Glutamatergic neuron (in vitro differentiated cells): ENCODE measurements at places on chromosomes 2 and 18. TPM values are rescaled to one million over a fixed set of nuclear protein-coding genes. Genes with fewer than 3 reads are reported as not detected.

- H3K4me1 ChIP-seq: no peaks in the 10 kb centered on the region
- no peak overlapping the region for H3K27ac ChIP-seq
- peaks cover 7% of the 10 kb centered on the region for H3K36me3 ChIP-seq
- DNase-seq: no peak
Measured at GRCh38 chr2:229855116-229855515, 66.7 kb downstream of the TRIP12 start.

DNA sequence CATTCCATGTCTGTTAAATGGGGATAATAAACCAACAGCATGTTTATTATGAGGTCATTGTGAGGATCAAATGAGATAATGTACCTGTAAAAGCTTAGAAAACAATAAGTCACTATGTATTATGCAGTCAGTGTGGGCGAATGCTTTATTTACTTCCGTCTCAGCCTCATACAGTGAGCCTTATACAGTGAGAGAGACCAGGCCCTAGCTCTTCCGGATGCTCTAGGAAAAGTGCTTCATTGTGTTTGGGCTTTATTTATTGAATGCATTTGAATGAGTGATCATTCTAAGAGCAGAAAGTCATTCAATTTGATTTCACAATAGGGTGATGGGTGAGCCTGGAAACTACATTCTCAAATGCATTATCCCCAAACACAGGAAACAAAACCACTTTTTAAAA is 603.9 kb upstream of the FANCL start:
- H3K27me3 ChIP-seq: no peaks in the 10 kb centered on the region
- DNase-seq: no peak
- H3K4me1 ChIP-seq: no peaks in the 10 kb centered on the region

GRCh38 chr2:212777020-212777491 is 238.5 kb upstream of the ERBB4 start:
- no peaks in the 10 kb centered on the region for H3K36me3 ChIP-seq
- no peaks in the 10 kb centered on the region for H3K27me3 ChIP-seq
- H3K27ac ChIP-seq: no peak overlapping the region
- H3K4me3 ChIP-seq: no peak overlapping the region

MALL gene
- 0.49 TPM for total RNA-seq

DNA sequence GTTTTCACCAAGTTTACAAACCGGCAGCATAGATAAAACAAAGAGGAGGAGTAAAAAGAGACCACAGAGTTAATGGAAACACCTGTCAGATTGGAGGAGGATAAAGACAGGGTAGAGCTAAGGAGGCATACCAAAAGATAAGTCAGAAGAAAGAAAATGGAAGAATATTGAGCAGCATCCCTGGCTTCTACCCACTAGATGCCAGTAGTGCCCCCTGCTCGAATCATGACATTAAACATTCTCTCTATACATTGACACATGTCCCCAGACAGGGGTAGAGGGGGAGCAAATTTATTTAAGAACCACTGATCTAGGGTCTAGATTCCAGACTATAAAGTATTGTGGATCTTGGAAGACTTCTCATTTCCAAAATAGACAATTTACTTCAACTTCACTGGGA is 159.8 kb upstream of the ETAA1 start:
- H3K4me1 ChIP-seq: no peaks in the 10 kb centered on the region
- DNase-seq: no peak
- H3K27me3 ChIP-seq: no peaks in the 10 kb centered on the region
- H3K27ac ChIP-seq: no peak overlapping the region
- H3K4me3 ChIP-seq: no peak overlapping the region

DNA sequence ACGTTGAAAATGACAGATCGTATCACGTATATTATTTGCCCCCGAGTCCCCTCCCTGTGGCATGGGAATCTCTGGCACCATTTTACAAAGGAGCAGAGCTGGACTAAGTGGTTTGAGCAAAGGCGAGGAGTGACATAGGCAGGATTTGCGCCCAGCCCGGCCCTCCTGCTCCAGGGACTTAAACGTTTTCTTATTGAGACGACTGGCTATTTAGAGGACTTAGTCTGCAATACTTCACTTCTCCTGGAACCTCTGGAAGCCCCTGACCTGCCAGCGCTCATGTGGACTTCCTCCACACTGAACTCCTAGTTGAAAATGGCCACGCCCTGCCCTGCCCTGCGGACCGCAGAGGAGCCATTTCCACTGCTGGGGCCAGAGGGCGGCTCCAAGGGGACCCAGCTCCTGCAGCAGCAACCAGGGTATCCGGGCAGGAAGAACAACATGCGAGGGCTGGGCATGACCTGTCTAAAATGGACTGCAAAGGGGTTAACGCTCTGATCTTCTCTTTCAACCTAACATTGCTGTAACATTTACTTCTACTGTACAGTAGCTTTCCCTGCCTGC is 690.7 kb downstream of the LRP1B start:
- no peaks in the 10 kb centered on the region for H3K27me3 ChIP-seq
- H3K4me3 ChIP-seq: no peak overlapping the region
- no peaks in the 10 kb centered on the region for H3K4me1 ChIP-seq
- DNase-seq: no peak
- H3K27ac ChIP-seq: no peak overlapping the region
- H3K36me3 ChIP-seq: peaks cover 4% of the 10 kb centered on the region

- DNase-seq: no peak
- no peak overlapping the region for H3K4me3 ChIP-seq
- no peaks in the 10 kb centered on the region for H3K36me3 ChIP-seq
- H3K27ac ChIP-seq: no peak overlapping the region
Measured at GRCh38 chr18:63146828-63147409, 172.7 kb downstream of the BCL2 start.

- H3K4me1 ChIP-seq: peaks cover 13% of the 10 kb centered on the region
- H3K27me3 ChIP-seq: no peaks in the 10 kb centered on the region
- DNase-seq: no peak
- no peak overlapping the region for H3K4me3 ChIP-seq
Measured at GRCh38 chr2:100213595-100213994, 71.2 kb upstream of the AFF3 start.

LAMA1 gene
- total RNA-seq: 32.0 TPM

MC5R gene
- not detected for total RNA-seq

DNA sequence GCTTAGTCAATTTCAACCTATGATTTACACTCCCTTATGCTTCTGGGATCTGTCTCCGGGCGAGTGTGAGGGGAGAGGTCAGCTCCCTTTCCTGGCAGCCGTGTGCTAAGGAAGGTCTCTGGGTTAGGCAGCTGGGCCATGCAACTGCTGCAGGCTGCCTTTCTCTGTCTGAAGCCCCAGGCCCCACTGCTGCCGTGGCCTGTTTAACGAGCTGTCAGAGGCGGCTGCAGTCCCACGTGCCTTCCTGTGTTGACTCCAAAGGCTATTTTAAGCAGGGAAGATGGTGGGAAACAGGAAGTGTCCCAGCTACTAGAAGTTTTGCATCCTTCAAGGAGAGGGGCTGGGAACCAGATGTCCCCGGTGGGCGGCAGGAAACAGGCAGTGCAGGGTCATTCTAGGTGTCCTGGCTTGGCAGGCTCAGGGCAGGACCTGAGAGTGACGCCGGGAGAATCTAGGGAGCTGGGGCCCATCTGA is 186.4 kb downstream of the TNS1 start:
- peaks cover 10% of the 10 kb centered on the region for H3K27me3 ChIP-seq
- H3K27ac ChIP-seq: no peak overlapping the region
- no peak overlapping the region for H3K4me3 ChIP-seq
- DNase-seq: no peak

DNA sequence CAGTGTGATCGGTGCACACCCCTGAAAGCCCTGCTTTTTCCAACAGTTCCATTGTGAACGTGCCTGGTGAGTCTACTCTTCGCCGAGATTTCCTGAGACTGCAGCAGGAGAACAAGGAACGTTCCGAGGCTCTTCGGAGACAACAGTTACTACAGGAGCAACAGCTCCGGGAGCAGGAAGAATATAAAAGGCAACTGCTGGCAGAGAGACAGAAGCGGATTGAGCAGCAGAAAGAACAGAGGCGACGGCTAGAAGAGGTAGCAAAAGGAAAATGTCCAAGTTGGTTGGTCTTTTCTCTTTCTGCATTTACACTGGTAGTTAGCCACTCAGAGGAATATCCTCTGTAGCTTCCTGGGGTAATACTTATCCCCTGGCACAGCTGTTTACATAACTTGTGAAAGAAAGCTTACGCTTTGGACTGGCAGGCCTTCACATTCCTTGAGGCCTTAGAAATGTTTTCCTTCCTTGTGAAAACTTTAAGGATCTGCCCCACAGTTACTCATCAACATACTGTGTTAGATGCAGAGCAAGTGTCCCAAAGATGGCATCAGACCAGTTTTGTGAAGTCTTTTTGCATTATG is 146.6 kb downstream of the MAP4K4 start:
- no peaks in the 10 kb centered on the region for H3K36me3 ChIP-seq
- no peak for DNase-seq
- peak overlapping the region; percentile 86 for H3K27ac ChIP-seq
- no peak overlapping the region for H3K4me3 ChIP-seq
- peaks cover 40% of the 10 kb centered on the region for H3K4me1 ChIP-seq

SERPINB10 gene
- total RNA-seq: not detected

INO80B gene
- 18.5 TPM for total RNA-seq

DNA sequence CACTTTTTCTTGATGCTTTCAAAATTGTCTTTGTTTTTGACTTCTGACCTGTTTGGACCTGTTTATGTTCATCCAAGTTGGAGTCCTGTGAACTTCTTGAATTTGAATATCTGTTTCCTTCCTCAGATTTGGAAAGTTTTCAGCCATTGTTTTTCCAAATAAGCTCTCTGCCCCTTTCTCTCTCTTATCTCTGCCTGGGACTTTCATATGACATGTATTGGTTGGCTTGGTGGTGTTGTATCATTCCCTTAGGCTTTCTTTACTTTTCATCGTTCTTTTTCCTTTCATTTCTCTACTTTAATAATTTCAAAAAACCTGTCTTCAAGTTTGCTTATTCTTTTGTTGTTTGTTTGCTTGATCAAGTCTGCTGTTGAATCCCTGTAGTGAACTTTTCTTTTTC is 60.1 kb upstream of the LDLRAD4 start:
- H3K36me3 ChIP-seq: peaks cover 21% of the 10 kb centered on the region
- no peak overlapping the region for H3K27ac ChIP-seq
- no peak overlapping the region for H3K4me3 ChIP-seq
- H3K4me1 ChIP-seq: no peaks in the 10 kb centered on the region
